Neuronal stem cell (in vitro differentiated cells): ENCODE measurements at places on chromosomes 2 and 18.

DNA sequence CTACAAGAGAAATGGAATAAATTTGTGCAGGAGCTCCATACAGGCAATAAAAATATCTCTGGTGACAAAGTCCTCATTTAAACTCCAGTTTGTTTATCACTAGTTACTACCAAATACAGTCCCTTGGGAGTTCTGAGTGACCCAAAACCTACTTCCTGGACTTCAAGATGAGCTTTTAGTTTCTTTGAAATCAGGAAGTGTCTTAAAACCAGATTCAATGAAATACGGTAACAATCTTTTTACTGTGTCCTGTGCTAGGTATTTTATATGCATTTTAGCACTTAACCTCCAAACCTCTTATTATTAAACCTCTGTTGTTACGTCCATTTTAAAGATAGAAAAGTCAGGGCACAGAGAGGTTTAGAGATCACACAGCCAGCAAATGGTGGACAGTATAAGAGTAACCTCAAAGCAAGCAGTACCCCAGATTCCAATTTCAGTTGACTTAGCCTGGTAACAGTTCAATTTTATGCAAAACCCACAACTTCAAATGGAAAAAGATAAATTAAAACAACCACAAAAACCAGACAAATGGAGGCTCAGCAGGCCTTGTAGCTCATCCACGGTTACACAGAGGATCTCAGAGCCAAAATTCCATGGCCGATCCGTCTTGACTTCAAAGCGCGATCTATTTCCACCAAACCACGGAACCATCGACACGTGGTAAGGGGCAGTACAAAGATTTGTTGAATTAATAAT is 1.3 kb upstream of the KCMF1 start:
- DNase-seq, result no peak

DNA sequence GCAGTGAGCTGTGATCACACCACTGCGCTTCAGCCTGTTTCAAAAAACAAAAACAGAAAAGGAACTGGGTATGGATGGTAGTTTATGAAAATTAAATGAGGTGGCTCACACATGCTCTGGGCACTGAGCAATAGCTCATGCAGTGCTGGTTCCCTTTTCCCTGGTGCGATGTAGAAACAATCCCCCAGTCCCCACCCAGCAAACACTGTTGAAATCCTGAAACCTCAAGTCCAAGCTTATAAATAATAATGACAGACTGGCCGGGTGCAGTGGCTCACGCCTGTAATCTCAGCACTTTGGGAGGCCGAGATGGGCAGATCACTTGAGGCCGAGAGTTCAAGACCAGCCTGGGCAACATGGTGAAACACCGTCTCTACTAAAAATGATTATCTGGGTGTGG is 55.4 kb upstream of the SMAD2 start:
- no peak for DNase-seq

DNA sequence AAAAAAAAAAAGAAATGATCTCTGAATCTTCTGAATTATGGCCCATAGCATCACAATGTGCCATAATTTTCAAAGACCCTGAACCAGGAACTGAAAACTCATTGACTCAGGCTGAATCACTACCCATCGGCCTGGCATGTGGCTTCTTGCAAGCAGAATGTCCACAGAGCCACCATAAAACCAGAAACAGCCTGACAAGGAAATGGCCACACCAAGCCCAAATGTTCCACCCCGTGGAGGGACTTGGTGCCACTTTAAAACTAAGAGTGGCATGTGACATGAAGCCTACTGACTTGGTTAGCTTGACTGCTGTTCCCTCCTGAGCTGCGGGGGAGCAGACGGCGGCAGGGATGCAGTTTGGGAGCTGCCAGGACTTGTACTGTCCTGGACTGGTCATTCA is 71.2 kb upstream of the RBM44 start:
- no peak for DNase-seq

- no peak for DNase-seq
These were observed 19.5 kb upstream of the KCNE4 start for GRCh38 chr2:223032187-223033142.

- no peak for DNase-seq
These were observed 717 bp downstream of the IHH start for GRCh38 chr2:219059725-219060682.

DNA sequence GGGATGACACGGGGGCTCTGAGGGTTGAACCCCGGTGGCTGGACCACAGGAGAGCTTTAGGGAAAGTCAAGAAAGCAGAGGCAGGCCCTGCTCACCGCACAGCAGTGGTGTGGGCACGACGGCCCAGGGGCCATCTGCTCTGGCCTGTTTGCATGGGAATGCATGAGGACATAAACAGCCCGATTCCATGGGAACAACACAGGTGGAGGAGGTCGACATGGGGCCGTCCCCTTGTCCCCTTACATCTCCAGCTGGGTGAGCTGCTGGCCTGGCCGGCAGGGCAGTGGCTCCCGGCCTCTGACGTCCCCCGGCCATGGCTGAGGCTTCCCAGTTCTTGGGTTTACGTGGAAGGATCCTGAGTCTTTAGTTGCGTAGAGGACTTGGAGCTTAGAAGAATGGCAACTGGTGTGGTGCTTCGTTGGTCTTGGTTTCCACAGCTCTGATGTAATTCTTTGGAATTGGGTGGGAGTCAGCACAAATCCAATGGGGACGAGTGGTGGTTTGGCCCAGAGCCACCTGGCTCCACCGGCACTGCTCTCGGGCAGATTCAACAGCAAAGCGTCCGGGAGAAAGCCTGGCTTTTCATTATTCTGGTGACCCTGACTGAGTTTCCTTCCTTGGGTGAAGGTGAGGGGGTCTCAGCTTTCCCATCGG is 98.3 kb upstream of the HDAC4 start:
- DNase-seq, result no peak

GRCh38 chr2:106800976-106801655 is 84.9 kb downstream of the ST6GAL2 start:
- DNase-seq, result peak; percentile 55

DNA sequence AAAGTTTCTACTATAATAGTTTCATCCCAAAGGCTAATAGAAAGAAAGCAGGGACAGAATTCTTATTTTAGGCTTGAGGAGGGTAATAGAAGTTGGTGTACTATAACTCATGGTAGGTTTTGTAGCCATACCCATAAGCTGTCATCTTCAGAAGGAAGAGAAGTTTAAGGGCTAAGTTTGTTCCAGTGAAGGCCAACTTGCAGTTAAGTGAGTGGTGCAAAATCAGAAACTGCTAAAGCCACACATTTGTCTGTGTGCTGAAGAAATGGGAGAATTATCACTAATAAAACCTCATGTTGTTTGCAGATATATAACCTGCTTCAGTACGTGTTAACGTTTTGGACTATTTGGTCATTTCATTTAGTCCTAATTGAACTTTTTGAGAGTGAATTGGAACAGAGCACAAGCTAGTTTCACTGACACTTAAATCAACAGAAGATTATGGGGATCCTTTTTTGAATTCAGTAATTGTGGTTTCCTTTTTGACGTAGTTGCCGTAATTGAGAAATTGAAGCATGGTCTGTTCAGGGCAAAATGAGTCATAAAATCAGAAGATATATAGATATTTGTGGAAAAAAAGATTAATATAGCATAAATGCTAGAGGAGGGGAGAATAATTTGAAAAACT is 69.1 kb downstream of the PHLPP1 start:
- DNase-seq, result no peak

DNA sequence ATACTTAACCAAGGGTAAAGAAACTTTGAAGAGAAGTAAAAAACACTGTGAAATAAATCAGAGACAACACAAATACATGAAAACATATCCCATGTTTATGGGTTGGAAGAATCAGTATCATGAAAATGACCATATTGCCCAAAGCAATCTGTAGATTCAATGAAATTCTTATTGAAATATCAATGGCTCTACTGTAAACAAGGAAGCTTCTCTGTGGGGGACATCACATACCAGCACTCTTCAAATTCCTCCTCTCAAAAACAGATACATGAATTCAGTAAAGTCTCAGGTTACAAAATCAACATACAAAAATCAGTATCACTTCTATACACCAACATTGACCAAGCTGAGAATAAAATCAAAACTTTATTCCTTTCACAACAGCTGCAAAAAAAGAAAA is 63.5 kb upstream of the CNTNAP5 start:
- DNase-seq, result no peak

GRCh38 chr2:45895241-45895861 is 243.9 kb downstream of the PRKCE start:
- no peak for DNase-seq

- DNase-seq, result no peak
These were observed 10.9 kb downstream of the NBEAL1 start for GRCh38 chr2:203025592-203025991.

GRCh38 chr2:158835431-158835830 is 40.3 kb downstream of the DAPL1 start:
- no peak for DNase-seq

DNA sequence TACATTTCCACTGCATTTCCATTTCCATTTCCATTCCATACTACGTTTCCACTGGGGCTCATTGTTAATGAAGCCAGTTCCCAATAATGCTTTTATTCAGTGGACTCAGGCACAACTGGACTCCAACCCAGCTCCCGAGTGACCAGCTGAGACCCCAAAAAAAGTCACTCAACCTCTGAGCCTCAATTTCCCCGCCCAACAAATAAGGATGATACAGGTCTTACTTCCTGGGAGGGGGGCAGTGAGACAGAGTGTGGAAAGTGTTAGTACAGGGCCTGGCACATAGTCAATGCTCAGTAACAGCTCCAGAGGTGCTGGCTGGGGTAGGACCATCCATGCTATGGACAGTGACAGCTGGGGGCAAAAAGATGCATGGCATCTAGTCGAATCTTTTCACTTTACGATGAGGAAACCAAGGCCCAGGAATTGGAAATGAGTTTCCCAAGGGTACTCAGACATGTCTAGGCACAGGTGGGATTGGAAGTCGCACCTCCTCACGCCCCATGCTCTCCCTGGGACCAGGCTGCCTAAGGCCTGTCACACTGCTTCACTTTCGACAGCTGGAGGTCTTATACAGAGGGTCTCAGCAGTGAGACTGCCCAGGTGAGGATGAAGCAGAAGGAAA is 226.5 kb downstream of the ANAPC1 start:
- no peak for DNase-seq

GRCh38 chr2:145411493-145411892 is 891.6 kb upstream of the ZEB2 start:
- DNase-seq, result no peak

DNA sequence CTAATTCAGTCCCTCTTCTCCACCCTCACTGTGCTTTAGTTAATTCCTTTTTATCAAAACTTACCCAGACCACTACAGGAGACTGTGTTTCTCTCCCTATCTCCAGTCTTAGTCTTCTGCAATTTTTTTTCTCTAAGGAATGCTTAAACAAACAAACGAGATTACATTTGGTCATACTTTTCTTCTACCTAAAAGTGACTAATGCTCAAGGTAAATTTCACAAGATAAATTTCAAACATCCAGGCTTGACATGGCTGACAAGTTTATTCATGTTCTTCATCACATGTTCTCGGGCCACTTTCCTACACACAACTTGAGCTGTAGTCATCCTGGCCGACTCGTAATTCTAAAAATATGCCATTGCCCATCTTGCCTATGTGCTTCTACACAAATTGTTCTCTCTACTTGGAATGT is 23.2 kb upstream of the ACSL3 start:
- DNase-seq, result no peak

GRCh38 chr18:3875961-3876360 is 426.0 kb downstream of the TGIF1 start:
- no peak for DNase-seq
